ENCODE measurements at places on chromosomes 12 and 14. TPM values are rescaled to one million over a fixed set of nuclear protein-coding genes. Genes with fewer than 3 reads are reported as not detected.

- no peak for DNase-seq
These were observed 715 bp downstream of the CACNB3 start for GRCh38 chr12:48818831-48819590.

GRCh38 chr14:100348784-100349685 lies 25.9 kb downstream of the SLC25A47 start:
- DNase-seq: no peak

Gene NEMF
- 42.8 TPM for polyA plus RNA-seq

DNA sequence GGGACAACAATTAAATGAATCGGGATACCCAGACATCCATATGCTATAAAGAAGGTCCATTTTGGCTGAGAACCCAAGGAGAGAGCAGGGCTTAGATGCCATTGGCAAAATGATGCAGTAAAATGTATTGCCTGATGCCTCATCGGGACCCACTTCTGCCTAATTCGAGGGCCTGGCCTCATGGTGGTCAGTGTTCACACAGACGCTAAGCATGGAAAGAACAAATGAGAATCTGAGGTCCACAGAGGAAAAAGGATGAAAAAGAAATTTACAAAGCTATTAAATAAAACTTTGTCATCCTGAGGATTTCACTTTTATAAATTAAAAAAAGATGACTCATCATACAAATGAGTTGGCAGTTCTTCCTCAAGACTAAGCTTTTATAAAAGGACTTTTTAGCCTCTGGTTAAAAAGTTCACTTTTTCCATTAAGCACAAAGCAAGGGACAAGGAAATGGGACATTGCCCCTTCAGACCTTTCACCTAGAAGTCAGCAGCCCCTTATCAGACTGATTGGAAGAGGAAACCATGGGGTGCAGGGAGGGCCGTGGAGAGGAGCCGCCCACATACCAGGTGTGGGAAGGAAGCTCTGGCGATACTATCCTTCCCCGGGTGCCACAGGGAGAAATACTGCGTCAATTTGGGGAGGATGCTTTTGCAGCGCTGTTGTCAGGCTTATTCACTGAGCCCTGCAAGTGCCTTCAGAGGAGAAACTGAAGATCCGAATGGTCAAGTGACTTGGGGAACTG lies 176.0 kb downstream of the EGLN3 start:
- no peak for DNase-seq

- DNase-seq: no peak
These were observed 89.1 kb downstream of the BEGAIN start for GRCh38 chr14:100498068-100498467.

- DNase-seq: no peak
These were observed 207.8 kb downstream of the CRADD start for GRCh38 chr12:93884794-93885460.

DNA sequence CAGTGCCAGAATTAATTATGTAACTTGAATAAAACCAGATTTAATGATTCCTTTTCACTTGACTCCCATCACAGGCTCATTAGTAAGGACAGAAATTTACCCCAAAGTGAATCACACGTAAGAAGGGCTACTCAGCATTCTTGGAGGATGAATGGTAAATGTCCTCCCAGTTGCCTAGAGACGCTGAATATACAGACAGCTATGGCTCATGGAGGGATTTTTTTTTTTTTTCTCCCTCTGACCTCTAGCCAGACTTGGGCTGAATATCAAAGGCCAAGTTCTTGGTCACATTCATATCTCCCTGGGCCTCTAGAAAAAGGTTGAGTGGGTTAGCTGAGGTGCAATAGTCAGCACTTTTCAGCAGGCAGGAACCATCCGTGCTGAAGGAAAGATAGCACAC lies 77.5 kb downstream of the PHLDA1 start:
- DNase-seq: no peak

DNA sequence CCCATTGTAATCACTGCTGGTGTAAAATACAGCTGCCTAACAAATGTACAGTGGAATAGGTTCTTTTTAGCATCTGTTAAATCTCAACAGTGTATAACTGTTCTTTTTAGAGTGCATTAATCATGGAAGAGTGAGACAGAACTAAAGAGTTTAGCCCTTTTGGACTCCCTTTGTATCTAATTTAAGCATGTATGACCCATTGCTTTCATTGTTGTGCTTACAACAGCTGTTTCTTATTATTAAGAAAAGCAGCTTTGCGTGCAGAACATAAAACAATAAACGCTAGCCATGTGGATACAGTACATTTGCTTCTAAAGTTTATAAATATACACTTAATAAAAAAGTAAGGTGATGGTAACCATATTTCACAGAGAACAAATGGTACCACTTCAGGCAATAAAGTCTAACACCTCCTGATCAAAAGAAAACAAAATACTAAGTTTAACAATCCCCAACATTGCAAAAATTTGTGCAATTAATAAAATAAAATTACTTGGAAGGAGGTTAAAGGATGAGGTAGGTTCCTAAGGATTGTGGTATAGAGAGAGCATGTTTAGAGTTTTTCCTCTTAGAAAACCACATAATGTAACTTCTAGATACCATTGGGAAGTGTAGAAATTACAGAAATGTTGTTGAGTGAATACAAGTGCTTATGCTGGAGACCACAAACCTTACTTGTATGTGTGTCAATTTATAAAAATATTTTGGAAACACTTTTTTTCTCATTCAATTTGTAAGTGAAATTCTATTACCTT lies 448.7 kb downstream of the SLC6A15 start:
- DNase-seq: no peak
